ENCODE measurements at places on chromosomes 13 and 19.

DNA sequence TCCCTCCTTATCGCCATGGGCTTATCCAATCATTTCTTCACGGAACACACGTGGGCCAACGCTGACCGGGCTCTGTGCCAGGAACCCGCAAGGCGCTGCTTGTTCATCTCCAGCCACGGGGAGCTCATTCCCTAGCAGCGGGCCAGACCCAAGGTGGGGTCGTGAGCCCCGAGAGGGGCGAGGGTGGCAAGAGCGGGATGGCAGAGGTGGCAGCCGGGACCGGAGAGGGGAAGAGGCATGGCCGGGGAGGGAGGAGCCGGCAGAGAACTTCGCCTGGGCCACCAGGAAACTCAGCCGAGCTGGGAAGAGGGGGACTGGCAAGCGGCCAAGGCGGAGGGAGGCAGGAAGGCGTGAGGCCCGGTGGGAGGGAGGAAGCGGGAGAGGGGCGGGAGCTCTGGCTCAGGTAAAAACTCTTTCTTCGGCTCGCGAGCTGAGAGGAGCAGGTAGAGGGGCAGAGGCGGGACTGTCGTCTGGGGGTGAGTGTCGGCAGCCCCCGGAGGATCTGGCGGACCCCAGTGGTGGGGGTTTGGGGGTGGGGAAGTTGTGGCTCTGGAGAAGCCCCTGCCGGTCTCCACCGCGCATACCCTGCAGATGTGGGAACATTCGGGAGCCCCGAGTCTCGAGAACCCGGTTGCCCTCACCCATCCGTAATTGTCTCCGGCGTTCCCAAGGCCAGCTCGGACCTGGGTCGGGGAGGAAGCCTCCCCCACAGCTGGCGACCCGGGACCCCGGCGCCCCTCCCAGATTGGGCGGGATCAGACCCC is at the start of gene B3GNT3:
TSS of gene B3GNT3 (plus strand) at position 408 of the 764 bp plus-strand sequence. CDS start 12,670 bp downstream, outside the sequence.
- no peak for DNase-seq

- no peak for DNase-seq
Measured at GRCh38 chr13:32545083-32545482, 6.5 kb upstream of the N4BP2L2 start.

DNA sequence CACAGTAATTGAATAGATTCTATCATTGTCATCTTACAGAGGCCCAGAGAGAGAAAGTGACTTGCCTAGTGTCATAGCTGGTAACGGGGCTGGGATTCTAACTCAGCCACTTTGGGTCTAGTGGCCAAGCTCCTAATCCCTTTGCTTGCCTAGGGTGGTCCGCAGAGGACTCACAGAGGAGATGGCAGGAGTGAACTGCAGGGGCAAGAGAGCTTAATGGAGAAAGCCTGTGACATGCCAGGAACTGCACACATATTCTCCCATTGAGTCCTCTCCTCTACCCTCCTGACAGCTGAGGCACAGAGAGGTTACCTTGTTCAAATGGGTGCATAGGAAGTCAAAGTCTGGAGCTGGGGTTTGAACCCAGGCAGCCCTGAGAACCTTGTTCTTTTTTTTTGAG is 2.7 kb downstream of the LSR start:
- no peak for DNase-seq

DNA sequence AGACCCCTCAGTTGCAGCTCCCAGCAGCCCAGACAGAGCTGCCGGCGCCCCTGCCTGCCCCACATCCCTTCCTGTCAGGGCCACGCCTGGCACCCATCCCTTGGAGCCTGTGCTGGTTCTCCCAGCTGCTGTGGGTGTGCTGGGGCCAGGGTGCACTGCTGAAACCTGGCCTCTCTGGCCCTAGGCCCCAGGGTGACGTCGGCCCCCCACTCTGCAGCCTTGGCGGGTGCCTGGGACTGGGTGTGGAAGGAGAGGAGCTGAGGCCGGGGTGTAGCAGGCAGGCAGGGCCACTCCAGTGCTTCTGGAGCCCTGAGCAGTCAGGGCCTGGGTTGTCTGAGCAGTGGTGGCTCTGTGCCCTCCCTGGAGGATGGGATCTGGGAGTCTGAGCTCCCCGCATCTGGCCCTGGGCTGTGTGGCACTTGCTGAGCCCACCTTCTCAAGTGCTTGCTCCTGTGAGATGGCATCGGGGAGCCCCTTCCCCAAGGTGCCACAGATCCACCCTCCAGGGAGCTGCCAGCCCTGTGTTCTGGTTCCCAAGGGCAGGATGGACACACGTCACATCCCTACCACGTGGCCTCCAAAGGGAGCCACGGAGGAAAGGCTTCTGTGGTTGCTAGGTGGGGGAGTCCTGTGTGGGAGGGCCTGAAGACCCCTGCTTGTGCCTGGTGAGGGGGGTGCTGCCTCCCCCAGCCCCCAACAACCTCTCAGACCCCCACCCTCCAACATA is 5.2 kb downstream of the PLEKHJ1 start:
- DNase-seq, result no peak

Data from NCI-H1417 treated with DMSO at 0.1 percent for 48 hours (cell line).